Stimulated activated naive B cell treated with anti-CD40 and anti-IgM and Interleukin-4, amounts not matched to agents 10 μg/mL and 1 μg/mL and 100 μg/mL, for 72 hours (primary cell): ENCODE measurements at places on chromosomes 7 and 10.
A peak's percentile ranks its signal among the peaks of the same experiment; 100 is the strongest.

DNA sequence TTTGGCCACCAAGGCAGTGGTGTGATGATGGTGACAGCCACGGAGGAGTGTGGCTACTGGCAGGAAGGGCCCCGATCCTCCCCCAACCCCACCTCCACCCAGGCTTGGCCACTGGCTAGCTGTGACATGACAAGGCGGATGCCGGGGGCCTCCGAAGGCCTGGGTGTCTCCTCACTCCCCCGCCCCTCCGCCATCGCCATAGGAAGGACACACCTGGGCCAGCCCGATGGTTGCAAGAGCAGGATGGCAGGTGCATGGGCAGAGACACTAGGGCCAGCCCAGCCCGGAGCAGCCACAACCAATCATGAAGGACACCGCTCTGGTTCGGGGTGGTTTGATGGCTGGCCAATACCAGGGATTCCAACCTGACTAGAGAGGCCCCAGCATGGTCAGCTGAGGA lies 81.0 kb downstream of the PTPRN2 start:
- H3K36me3 ChIP-seq, result peaks cover 3% of the 10 kb centered on the region
- no peak overlapping the region for H3K27ac ChIP-seq
- peaks cover 14% of the 10 kb centered on the region for H3K27me3 ChIP-seq
- H3K4me3 ChIP-seq, result no peak overlapping the region
- H3K4me1 ChIP-seq, result no peaks in the 10 kb centered on the region
- DNase-seq, result no peak

DNA sequence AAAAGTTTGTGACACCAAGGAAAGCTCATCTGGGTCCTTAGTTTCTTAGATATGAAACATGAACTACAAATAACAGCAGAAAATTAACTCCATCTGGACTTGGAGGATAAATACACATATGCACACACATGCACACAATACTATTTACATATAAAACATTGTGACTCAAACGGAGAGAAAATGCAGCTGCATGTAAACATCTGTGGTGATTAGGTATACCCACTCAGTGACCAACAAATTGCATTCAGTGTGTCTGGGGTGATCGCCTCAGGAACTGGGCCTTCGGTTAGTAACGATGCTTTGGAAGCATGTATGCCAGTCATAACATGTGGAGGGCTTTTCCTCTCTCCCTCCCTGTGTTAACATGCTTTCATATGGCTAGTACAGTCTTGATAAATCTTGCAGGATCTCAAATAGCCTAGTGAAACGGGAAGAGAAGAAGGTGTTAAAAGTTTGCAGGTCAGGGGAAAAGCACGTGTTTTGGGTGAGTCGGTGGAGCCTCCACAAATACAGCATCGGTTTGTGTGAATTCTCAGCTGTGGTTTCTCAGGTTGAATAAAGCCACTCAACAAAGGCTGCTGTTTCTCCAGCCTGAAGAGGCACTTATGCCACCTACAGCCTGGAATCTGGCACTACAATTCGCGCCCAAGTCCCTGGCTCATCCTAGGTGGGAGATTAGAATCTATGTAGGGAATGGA lies 8.7 kb upstream of the GLRX3 start:
- peak; percentile 43 for DNase-seq
- no peak overlapping the region for H3K27ac ChIP-seq
- H3K4me1 ChIP-seq, result peaks cover 6% of the 10 kb centered on the region
- peak overlapping the region; percentile 14 for H3K4me3 ChIP-seq
- no peaks in the 10 kb centered on the region for H3K36me3 ChIP-seq

GRCh38 chr10:113493882-113494301 lies 59.0 kb upstream of the HABP2 start:
- no peak overlapping the region for H3K27ac ChIP-seq
- no peaks in the 10 kb centered on the region for H3K36me3 ChIP-seq
- no peak overlapping the region for H3K4me3 ChIP-seq
- H3K27me3 ChIP-seq, result peaks cover 11% of the 10 kb centered on the region
- no peak for DNase-seq
- no peaks in the 10 kb centered on the region for H3K4me1 ChIP-seq

GRCh38 chr10:12512332-12513002 lies 163.1 kb downstream of the CAMK1D start:
- no peaks in the 10 kb centered on the region for H3K27me3 ChIP-seq
- peaks cover 72% of the 10 kb centered on the region for H3K4me1 ChIP-seq
- H3K36me3 ChIP-seq, result peaks cover 1% of the 10 kb centered on the region
- no peak overlapping the region for H3K4me3 ChIP-seq

DNA sequence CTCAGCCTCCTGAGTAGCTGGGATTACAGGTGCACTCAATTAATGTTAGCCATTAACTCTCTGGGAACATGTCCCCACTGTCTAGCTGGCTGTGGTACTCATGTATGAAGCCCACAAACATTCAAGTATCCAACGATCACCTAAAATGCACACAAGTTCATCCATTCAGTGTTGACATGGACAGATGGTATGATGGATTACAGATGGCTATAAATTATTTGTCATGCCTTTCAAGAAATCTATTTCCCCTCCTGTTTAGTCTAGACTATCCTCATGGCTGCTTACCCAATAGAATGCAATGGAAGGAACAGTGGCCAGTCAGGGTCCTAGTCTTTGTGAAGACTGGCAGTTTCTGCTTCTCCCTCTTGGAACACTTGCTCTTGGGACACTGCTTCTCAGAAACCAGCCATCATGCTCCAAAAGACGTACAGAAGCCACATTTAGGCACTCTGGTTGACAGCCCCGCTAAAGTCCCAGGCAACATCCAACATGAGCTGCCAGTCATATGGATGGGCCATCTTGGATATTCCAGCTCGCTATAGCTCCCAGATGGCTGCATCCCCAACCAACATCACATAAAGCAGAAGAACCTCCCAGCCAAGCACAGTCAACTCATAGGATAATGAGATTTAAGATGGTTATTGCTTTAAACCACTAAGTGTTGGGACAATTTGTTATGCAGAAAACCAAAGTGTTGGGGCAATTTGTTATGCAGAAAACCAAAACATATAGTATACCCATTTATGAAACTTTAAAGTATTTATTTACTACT lies 33.1 kb downstream of the MYL10 start:
- H3K4me3 ChIP-seq, result no peak overlapping the region
- no peaks in the 10 kb centered on the region for H3K4me1 ChIP-seq
- H3K27me3 ChIP-seq, result peaks cover 5% of the 10 kb centered on the region
- no peaks in the 10 kb centered on the region for H3K36me3 ChIP-seq

GRCh38 chr7:71453630-71454029 lies 321.7 kb downstream of the GALNT17 start:
- no peak for DNase-seq
- H3K27ac ChIP-seq, result no peak overlapping the region
- H3K4me1 ChIP-seq, result no peaks in the 10 kb centered on the region
- no peaks in the 10 kb centered on the region for H3K27me3 ChIP-seq

DNA sequence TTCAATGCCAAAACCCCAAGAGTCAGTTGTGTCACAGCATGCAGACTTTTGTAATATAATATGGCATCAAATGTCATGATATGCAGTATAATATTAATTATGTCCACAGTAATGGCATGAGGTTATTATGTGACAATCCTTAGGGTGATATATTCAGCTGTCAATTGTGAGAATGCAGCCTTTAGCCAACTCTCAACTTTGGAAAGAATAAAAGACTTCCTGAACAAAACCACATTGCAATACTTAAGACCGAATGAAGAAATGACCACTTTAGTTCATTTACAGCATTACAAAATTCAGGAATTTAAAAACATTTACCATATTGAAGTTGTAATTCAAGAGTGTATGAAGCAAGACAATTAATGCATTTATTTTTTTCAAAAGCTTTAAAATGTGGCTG lies 45.4 kb downstream of the CPVL start:
- no peak overlapping the region for H3K4me3 ChIP-seq
- no peaks in the 10 kb centered on the region for H3K36me3 ChIP-seq
- DNase-seq, result no peak
- H3K27ac ChIP-seq, result no peak overlapping the region
- H3K4me1 ChIP-seq, result no peaks in the 10 kb centered on the region

DNA sequence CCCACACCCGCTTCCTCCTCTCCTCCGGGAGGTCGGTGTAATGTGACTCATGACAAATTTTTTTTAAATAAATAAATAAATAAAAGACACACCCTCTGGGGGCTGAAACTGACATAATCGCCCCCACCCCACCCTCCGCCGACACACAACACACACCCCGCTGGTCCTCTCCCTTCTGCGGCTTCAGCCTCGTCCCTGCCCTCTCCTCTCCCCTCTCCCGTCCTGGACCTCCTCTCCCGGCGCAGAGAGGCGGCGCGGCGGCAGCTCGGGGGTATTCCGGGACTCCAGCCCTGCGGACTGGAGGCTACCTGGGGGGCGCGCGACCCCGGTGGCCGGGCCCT lies 686 bp downstream of the ABI1 start:
- DNase-seq, result no peak
- H3K4me1 ChIP-seq, result peaks cover 15% of the 10 kb centered on the region
- H3K27ac ChIP-seq, result peak overlapping the region; percentile 99
- peaks cover 4% of the 10 kb centered on the region for H3K36me3 ChIP-seq
- no peaks in the 10 kb centered on the region for H3K27me3 ChIP-seq

DNA sequence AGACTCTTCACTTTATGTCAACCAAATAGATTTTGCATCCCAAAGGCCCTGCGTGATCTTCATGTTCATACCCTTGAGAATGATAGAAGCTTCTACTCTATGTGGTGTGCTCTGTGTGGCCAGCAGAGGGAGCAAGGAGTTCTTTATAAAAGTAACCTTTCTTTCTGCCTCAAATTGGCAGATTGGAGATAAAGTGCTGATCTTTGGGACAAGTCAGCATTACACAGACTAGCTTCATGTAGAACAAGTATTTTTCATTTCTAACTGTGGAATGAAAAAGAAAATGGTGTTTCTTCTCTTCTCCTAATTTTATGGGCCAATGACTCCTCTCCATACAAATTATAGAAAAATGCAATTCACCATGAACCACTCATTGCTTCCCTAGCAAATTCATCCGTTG lies 1214.1 kb downstream of the SORCS1 start:
- DNase-seq, result no peak
- no peak overlapping the region for H3K4me3 ChIP-seq
- no peaks in the 10 kb centered on the region for H3K4me1 ChIP-seq
- H3K36me3 ChIP-seq, result no peaks in the 10 kb centered on the region
- no peaks in the 10 kb centered on the region for H3K27me3 ChIP-seq
- no peak overlapping the region for H3K27ac ChIP-seq

DNA sequence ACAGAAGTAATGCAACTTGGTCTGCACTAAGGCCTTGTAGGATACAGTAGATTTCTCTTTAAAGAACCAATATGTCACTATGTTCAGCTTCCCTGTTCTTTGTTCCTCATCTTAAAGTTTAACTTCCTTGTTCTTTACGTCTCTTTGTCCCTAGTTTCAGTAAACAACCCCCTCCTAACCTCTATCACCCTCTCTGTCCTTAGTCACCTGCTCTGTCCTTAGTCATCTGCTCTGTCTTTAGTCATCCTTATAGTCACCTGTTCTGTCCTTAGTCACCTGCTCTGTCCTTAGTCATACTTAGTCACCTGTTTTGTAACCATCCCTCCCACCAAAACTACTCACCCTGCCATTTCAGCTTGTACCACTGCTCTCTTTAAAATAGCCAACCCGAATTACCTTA lies 144.6 kb upstream of the TMEM106B start:
- H3K27ac ChIP-seq, result peak overlapping the region; percentile 0
- no peaks in the 10 kb centered on the region for H3K36me3 ChIP-seq
- no peaks in the 10 kb centered on the region for H3K27me3 ChIP-seq
- H3K4me3 ChIP-seq, result no peak overlapping the region
- peak; percentile 15 for DNase-seq
- peaks cover 34% of the 10 kb centered on the region for H3K4me1 ChIP-seq

GRCh38 chr7:15586266-15586665 lies 24.5 kb upstream of the AGMO start:
- H3K36me3 ChIP-seq, result no peaks in the 10 kb centered on the region
- DNase-seq, result no peak
- H3K4me3 ChIP-seq, result no peak overlapping the region
- no peaks in the 10 kb centered on the region for H3K4me1 ChIP-seq

DNA sequence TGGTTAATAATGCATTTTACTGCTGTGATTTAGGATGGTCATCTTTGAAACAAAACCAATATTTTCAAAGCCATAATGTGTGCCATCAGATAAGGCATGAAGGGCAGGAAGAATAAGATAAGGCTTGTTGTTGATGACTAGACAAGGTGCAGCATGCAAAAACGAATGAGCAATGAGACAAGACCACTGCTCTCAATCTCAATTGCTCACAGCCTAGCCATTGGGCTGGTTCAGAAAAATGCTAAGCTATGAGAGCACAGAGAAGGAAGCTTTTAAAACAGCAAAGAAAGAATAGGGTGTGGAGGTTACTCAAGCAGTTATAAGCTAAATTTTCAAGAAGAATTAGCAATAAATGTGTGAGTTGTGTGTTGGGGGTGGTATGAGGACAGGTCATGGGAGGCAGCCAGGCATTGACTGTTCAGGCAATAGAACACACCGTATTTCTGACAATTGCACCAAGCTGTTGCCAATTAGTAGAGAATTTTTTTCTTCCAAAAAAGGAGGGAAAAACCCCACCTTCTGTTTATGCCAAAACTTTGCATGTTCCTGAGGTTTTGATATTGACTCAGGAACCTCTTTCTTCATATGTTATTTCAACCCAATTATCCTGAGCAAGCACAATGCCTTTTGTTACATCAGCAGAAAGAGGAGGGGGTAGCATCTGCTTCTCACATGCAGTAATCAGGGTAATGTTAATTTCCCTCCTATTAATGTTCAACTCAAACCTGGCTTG lies 276.5 kb downstream of the HDAC9 start:
- no peak for DNase-seq
- no peak overlapping the region for H3K27ac ChIP-seq
- peaks cover 6% of the 10 kb centered on the region for H3K36me3 ChIP-seq
- no peak overlapping the region for H3K4me3 ChIP-seq

DNA sequence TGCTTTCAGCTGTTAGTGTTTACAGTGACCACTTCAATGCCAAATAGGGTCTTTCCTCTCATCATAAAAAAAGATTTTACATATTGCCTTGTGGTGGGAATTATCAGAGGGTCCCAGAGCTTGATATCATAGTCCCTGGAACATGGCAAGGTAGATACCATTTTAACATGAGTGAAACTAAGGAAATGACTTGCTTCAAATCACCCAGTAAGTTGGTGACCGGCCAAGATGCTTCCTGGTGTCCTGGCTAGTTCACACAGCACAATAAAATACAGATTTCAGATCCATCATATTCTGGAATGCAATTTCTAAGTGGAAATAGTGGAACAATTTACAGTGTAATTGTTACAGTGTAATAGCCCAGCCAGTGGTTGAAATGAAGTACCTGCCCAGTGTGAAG lies 36.6 kb downstream of the CNNM1 start:
- H3K27ac ChIP-seq, result no peak overlapping the region
- peaks cover 11% of the 10 kb centered on the region for H3K27me3 ChIP-seq
- H3K4me3 ChIP-seq, result no peak overlapping the region
- no peaks in the 10 kb centered on the region for H3K36me3 ChIP-seq

GRCh38 chr7:70210936-70211310 lies 612.6 kb downstream of the AUTS2 start:
- H3K36me3 ChIP-seq, result peaks cover 2% of the 10 kb centered on the region
- no peak overlapping the region for H3K27ac ChIP-seq
- peaks cover 5% of the 10 kb centered on the region for H3K4me1 ChIP-seq
- no peak for DNase-seq
- H3K4me3 ChIP-seq, result no peak overlapping the region

- no peak for DNase-seq
- no peaks in the 10 kb centered on the region for H3K4me1 ChIP-seq
- no peak overlapping the region for H3K27ac ChIP-seq
- no peaks in the 10 kb centered on the region for H3K36me3 ChIP-seq
- no peak overlapping the region for H3K4me3 ChIP-seq
- H3K27me3 ChIP-seq, result no peaks in the 10 kb centered on the region
These were observed 163.7 kb upstream of the CDC14C start for GRCh38 chr7:48760528-48761265.

- H3K4me1 ChIP-seq, result peaks cover 34% of the 10 kb centered on the region
- no peak overlapping the region for H3K27ac ChIP-seq
- H3K36me3 ChIP-seq, result no peaks in the 10 kb centered on the region
- H3K27me3 ChIP-seq, result no peaks in the 10 kb centered on the region
- no peak overlapping the region for H3K4me3 ChIP-seq
These were observed 39.3 kb downstream of the FAS start for GRCh38 chr10:89029785-89030437.

GRCh38 chr7:90824386-90825307 lies 228.5 kb downstream of the CDK14 start:
- H3K36me3 ChIP-seq, result peaks cover 38% of the 10 kb centered on the region
- no peak overlapping the region for H3K4me3 ChIP-seq
